ENCODE measurements at places on chromosomes 3 and 15. TPM values are rescaled to one million over a fixed set of nuclear protein-coding genes. Genes with fewer than 3 reads are reported as not detected.
A peak's percentile ranks its signal among the peaks of the same experiment; 100 is the strongest.

- no peak for DNase-seq
Measured at GRCh38 chr3:45881078-45882022, 5.0 kb upstream of the CCR9 start.

GRCh38 chr3:152997526-152997925, 162.6 kb downstream of the P2RY1 start:
- peak; percentile 1 for DNase-seq

DNA sequence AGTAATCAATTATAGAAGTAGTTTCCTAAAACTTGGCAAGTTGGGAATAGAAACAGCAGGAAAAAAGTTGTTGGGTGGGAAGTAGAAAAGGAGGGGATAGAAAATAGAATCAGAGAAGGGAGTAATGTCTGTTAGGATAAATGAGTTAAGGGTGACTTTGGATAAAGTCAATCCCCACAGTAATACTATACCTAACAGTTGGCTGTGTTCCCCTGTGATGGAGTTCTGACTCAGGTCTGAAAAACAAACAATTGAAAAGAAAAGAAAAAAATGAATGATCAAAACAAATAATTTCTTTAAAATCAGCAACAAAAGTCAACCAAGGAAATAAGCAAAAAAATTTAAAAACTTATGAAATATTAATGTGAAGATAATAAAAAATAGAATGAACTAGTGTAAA, 50.3 kb downstream of the EMC4 start:
- no peak for DNase-seq

DNA sequence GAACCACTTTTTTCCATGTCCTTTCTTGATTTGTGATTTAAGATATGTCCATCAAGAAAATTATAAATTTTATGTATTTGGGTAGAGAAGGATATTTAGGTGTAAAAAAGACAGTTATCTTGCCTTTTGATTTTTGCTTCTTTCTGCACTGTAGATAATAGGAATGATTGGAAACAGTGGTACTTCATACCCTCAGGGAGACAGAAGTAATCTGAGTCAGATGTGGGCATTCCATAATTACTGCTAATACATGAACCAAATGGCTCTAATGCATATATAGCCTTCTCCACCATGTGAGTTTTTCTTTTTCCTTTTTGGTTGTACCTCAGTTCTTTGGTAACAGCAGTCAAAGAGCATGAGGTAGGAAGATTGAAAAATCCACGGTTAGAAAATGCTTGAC, 67.2 kb downstream of the RARB start:
- no peak for DNase-seq

DNA sequence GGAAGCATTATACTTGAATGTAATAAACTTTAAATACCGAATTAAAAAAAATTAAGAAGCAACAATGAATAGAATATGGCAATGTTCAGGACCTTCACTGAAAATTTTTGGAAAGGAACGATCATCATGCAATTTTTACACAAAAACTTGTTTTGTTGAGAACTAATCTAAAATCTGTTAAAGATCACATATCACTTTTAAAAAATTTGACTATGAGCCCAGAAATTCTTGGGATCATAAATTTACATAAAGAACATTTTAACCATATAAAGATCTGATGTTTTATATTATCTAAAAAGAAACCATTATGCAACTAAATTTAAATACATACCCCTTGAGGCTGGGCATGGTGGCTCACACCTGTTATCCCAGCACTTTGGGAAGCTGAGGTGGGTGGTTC, 76.2 kb upstream of the MELTF start:
- peak; percentile 5 for DNase-seq

DNA sequence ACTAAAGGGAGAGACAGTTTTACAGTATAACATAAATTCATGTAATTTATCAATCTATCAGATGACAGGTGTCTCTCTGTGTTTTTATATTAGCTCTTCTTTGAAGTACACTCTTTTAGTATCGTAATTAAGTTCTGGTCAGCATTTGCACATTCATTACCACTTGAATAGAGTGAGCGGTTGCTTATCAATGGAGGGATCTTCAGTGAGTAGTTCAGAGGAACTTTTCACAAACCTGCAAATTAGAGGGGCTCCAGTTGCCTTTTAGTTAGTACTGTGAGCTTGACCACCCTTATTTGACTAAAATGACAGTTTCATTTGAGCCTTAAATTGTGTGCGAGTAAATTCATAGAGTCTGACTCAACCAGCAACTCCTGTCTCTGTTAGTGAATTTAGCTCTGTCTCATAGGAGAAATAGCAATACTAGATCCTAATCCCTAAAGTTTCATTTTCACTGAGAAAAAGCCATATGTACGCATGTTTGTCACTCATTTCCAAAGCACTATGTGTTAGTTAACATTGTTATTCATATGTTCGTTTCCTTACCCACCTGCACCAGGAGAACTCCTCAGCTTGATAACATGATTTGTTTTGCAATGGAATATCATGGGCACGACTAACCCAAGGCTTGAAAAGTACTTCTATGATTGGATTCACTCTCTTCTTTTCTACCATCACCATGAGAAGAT, 57.5 kb upstream of the ZBED2 start:
- no peak for DNase-seq

- no peak for DNase-seq
Measured at GRCh38 chr3:160618363-160618762, 53.0 kb upstream of the KPNA4 start.

DNA sequence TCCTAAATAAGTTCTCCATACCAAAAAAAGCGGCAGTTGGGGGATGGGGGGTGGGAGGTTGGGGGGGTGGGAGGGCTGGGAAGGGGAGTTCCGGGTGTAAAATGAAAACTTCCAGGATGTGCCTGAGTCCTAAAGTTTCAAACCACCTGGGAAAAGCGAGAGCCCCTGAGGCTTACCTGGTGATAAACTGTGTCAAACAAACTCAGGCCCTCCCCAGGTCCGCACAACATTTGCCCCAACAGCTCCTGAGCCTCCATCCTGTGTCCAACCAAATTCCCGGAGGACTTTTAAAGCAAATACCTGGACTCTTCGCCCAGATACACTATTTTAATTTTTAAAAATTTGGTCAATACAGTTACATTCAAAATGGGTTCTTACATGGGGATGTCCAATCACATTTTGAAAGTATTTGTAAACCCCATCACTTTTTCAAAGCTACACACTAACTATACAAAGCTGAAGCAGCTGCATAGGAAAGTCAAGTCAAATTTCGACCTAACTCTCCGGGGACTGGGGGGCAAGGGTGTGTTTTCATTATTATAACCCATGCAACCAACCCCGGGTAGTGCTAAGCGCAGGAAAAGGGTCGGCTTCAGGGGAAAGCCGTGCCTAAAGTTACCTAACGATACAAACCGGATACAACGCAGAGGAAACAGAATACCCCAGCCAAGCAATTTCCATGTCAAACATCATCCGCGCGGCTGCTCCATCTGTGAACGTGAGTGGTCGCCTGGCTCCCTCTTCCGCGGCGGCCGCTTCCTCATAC, 685 bp upstream of the FOXB1 start:
- DNase-seq, result no peak

DNA sequence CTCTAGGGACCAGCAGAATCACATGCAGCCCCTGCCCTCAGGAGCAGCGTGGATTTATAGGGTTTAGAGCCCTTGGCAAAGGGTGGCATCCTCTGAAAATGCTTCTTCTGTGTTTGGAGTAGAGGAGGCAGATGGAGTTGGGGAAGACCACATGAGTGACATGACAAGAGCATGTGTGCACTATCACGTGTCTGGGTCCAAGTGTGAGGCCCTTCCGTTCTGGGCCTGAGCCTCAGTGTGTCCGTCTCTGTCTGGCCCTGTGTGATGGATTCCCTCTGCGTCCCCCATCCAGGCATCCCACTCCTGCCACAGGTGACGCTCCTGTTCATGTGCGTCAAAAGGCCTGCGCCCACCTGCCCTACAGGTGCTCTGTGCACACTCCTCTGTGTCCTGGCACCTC, 30.1 kb downstream of the FGD5 start:
- no peak for DNase-seq

DNA sequence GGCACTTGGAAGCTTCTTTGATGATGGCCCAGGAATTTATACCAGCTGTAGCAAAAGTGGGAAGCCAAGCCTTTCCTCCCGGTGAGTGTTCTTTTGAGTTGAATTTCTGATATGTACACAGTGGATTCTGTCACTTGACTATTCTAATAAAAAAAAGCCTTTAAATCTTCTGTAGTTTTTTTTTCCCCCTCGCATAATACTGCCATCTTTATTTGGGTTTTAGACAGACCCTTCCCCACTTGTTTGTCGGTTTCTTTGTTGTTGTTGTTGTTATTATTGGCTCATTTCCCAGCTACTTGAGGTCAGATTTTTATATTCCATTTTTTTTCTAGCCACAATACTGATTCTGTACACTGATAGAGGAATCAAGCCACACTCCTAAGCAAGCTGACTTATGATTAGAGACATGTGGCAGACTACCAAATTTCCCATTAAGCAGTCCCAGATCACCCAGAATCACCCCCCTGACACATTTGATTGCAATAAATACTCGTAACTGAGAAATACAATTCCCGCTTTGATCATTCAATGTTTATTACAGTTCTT, 122.4 kb upstream of the IL12A start:
- DNase-seq, result no peak

- peak; percentile 93 for DNase-seq
Measured at GRCh38 chr15:62896969-62897486, 145.5 kb upstream of the TPM1 start.

- no peak for DNase-seq
Measured at GRCh38 chr3:45566196-45566595, 28.4 kb upstream of the LIMD1 start.

GRCh38 chr15:31106495-31107300, 5.2 kb upstream of the TRPM1 start:
- DNase-seq, result no peak

DNA sequence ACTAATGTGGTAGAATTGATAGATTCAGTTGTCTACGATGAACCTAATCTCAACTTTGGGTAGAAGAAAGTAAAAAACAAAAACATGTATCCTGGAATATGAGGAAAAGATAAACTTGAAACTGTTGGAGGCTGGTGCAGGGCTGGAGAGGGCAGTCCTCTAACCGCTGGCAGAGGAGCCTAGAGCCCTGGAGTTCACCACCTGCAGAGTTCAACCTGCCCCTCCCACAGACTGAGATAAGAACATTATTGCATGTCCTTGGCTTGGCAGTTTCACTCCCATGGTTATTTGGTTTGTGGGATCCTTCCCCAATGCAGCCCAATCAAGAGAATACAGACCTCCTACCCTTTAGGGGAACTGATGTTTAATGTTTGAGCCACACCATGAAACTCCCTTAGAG, 53.2 kb upstream of the GATM start:
- DNase-seq, result no peak

- DNase-seq, result peak; percentile 8
Measured at GRCh38 chr3:144775551-144775950, 803.9 kb downstream of the DIPK2A start.

GRCh38 chr15:32956006-32956405, 238.2 kb downstream of the GREM1 start:
- peak; percentile 80 for DNase-seq

DNA sequence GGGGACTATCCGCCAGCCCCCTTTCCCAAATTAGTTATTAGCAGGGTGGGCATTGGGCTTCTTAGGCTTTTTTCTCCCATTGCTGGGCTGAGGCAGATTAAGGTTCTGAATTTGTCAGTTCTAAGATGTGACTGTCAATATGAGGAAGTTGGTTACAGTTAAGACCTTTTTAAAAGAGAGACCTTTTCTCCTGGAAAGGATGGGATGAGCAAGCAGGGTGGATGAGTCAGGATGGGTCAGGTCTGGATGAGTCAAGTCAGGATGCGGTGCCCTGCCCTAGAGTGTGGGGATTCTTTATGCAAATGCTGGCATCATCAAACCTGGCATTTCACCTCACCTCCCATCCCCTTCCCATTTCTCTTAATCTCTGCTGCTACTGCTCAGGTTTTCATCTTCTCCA, 1.9 kb downstream of the AEN start:
- DNase-seq, result no peak

Gene GNAT1
- not detected for total RNA-seq

Gene STXBP5L
- total RNA-seq, result under 0.01 TPM

Gene UPK1B
- not detected for total RNA-seq

Gene LRRK1
- 4.5 TPM for total RNA-seq

Gene GOLGA8K
- total RNA-seq, result 0.75 TPM

Gene KBTBD12
- 18.2 TPM for total RNA-seq
